ENCODE measurements at places on chromosomes 4 and X.

GRCh38 chr4:99658666-99659065 is 1.0 kb upstream of the C4orf54 start:
- no peak for DNase-seq

DNA sequence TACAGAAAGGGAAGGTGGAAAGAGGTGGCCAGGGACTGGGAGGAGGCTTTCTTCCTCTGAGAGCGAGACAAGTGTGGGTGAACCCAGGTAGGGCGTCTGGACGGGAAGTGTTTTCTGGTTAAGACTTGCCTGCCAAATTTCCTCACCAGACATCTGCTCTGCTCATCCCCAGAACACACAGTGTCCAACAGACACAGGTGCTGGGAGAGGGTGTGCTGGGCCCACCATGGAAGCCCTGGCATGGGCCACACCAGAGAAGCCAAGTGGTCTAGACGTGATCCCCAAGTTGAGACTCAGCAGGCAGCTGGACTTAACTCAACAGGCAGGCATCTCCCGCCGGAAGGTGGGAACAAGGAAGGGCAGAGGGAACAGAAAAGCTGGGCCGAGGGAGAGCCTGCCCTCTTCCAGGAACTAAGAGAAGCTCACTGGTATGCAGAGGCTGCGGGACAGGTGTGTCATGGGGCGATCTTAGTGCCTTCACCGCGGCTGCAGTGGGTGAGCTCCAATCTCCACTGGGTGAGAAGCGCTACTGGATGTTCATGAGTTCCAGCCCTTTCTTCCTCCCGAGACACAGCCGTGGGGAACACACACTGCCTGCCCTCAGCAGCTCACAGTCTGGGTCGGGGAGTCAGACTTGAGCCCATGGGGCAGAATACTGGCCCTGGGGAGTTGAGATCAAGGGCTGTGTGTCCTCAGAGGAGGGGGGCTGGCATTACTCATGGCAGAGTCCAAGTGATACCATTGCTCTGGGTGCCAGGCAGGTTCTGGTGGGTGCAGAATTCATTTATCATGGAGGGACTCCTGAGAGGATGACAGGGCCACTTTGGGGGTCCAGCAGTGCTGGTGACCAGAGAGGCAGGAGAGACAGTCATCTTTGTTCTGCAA is 110.2 kb downstream of the CPZ start:
- DNase-seq = no peak

- no peak for DNase-seq
Observed at GRCh38 chr4:2944586-2945526, 18.4 kb downstream of the NOP14 start.

- DNase-seq = no peak
Observed at GRCh38 chrX:3271834-3272186, 74.6 kb downstream of the MXRA5 start.

DNA sequence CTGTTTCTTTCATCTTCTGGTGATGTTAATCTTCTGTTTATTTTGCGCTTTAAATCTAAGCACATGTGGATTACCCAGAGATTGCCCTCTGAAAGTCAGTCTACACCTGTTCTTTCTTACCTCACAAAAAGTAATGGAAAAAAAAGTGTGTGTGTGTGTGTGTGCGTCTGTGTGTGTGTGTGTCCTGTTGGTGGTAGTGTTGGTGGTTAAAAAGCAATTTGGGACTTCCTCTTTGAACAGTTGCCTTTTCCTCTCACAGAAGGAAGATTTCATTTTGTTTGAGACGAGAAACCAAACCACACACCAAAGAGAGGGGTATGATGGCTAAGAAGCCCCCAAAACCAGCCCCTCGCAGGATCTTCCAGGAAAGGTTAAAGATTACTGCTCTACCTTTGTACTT is at the start of gene STAP1:
Gene STAP1, plus strand, starts transcription at position 235 of the 400 bp plus-strand sequence. Its CDS starts 83 bp downstream, at position 318.
- DNase-seq = no peak

DNA sequence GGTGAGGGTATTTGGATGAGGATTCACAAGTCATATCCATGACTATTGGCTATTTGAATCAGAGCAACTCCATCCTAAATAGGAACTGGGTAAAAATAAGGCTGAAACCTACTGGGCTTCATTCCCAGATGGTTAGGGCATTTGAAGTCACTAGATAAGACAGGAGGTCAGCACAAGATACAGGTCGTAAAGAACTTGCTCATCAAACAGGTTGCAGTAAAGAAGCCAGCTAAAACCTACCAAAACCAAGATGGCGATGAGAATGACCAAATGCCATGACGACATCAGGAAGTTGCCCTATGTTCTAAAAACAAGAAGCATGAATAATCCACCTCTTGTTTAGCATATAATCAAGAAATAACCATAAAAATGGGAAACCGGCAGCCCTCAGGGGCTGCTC is 224.9 kb downstream of the PACRGL start:
- no peak for DNase-seq

DNA sequence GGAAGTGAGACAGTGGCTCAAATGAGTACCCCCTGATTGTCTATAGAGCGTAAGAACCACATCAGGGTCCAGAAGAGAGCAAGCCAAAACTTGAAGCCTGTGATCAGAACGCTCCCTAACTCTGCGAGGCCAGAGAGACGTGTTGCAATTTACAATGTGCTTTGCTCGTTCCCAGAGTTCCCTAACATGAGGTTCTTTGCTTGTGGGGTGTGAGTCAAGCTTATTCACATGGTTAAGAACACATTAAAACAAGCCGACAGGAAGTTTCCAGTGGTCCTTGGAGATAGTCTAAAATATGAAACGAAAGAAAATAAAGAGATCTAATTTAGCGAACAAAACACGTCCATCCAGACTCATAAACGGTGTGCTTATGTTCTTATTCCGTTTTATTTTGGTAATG is 702.3 kb downstream of the TRIML1 start:
- no peak for DNase-seq

GRCh38 chr4:134132086-134132783 is 69.4 kb downstream of the PABPC4L start:
- no peak for DNase-seq

GRCh38 chrX:14027036-14027435 is 2.7 kb downstream of the GEMIN8 start:
- DNase-seq = no peak

GRCh38 chrX:10795721-10796120 is 175.3 kb upstream of the MID1 start:
- DNase-seq = no peak

GRCh38 chr4:122980860-122981259 is 58.5 kb upstream of the NUDT6 start:
- DNase-seq = no peak

GRCh38 chr4:2041239-2042130 is 17.6 kb upstream of the NAT8L start:
- DNase-seq = peak; percentile 70

DNA sequence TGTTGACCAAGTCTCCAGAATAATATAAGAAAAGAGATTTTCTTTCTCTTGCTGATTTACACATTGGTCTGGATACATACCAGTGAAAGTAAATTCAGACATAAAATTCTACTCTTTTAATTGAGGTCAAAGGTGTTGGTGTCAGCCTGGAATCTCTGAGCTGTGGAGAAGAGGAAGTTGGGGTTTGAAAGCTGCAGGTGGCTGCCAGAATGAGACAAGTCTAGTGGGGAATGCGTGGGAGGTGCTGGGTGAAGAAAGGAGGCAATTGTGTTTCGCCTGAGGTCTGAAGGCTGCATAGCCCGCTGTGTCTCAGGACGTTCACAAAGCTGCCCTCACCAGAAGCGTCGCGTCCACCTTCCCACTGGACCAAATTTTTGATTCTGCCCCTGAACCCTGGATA is 31.2 kb downstream of the PHEX start:
- DNase-seq = no peak

GRCh38 chr4:169239221-169239905 is 31.4 kb downstream of the SH3RF1 start:
- no peak for DNase-seq

- no peak for DNase-seq
Observed at GRCh38 chrX:65781845-65782244, 114.4 kb downstream of the MSN start.

DNA sequence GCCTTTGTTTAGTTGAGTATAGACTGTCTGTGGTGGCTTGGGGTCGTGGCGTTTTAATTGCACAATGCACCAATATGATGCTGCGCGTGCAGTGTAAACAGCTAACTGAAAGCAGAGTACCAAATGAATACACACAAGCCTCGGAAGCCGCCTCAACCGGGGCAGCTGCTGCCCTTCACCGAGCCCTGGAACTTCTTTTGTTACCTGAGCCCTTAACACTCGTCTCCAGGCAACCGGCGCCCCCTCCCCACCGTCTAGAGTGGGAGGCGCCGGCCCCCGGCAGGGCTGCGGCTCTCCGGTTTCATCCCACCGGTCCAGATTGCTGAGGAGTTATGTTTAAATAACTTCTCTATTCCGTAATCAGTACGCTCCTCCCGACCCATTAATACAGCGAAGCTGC is 173.2 kb upstream of the TBL1X start:
- no peak for DNase-seq

- DNase-seq = peak; percentile 16
Observed at GRCh38 chrX:103554687-103555424, 30.5 kb upstream of the TCEAL4 start.

GRCh38 chrX:101078716-101079598 is at the start of gene TMEM35A:
Gene TMEM35A, plus strand, starts transcription at chrX:101078879. Its CDS starts 124 bp downstream, at chrX:101079003.
- no peak for DNase-seq

DNA sequence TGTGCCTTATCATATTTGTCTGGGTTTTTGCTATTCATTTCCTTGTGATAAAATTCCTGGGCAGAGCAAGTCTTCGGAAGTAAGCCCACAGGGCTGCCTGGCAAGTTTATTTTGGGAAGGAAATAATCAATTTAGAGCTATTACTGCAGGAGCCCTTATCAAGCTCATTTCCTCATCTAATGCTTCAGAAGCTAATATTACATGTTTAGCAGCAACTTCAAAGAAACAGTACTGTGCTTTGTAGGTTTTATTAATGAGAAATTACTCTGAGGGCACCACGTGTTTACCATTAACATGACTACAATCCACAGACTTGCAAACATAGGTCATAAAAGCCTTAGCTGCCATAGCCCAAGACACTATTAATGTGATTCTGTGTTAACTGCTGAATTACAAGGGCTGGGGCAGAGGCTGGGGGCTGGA is 540.0 kb downstream of the SPRY1 start:
- DNase-seq = no peak

DNA sequence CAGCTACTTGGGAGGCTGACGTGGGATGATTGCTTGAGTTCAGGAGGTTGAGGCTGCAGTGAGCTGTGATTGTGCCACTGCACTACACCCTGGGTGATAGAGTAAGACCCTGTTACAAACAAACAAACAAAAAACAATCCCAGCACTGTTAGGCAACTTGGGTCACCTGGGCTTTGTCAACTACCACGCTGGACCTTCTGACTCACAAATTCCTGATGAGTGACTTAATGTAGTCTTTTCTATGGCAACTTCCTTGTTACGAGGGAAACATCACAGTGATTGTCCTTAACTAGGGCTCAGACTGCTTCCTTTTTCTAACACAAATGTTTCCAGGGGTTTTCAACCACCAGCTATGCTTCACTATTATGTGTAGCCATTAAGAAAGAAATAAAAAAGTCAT is 128.8 kb upstream of the GPC4 start:
- DNase-seq = no peak

GRCh38 chr4:116925900-116926457 is 159.4 kb downstream of the TRAM1L1 start:
- DNase-seq = no peak

GRCh38 chr4:182242787-182243186 is 415 bp upstream of the TENM3 start:
- no peak for DNase-seq

- no peak for DNase-seq
Observed at GRCh38 chr4:53589511-53589910, 1.8 kb downstream of the LNX1 start.

DNA sequence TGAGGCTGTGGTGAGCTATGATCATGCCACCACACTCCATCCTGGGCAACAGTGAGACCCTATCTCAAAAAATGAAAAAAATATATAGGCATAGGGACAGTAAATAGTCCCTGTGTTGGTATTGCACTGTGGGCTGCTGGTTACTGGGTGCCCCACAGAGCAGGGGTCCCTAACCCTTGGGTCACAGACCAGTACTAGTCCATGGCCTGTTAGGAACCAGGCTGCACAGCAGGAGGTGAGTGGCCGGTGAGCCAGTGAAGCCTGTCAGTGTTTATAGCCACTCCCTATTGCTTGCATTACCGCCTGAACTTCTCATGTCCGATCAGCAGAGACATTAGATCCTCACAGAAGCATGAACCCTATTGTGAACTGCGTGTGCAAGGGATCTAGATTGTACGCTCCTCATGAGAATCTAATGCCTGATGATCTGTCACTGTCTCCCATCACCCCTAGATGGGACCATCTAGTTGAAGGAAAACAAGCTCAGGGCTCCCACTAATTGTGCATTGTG is 106.5 kb downstream of the TNIP2 start:
- DNase-seq = no peak

- DNase-seq = no peak
Observed at GRCh38 chrX:151510203-151510602, 53.3 kb upstream of the PASD1 start.

DNA sequence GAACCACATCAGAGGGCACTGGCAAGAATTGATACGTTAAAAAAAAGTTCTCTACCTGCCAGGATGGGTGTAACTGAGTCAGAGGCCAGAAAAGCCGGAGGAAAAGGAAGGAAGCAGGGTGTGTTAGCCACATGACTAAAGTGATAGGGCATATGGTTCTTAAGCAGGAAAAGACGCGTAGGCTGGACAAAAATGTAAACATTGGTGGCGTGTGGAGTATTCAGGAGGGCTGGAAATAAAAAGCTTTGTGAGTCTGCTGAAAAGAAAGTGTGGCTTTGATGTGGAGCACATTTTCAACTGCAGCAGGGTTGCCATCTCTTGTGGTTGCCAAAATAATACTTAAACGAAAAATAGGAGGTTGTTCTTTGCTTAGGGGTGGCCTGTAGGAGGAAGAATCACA is 186.5 kb upstream of the RPL34 start:
- no peak for DNase-seq

GRCh38 chrX:24506082-24506481 is 41.0 kb downstream of the PDK3 start:
- DNase-seq = no peak

DNA sequence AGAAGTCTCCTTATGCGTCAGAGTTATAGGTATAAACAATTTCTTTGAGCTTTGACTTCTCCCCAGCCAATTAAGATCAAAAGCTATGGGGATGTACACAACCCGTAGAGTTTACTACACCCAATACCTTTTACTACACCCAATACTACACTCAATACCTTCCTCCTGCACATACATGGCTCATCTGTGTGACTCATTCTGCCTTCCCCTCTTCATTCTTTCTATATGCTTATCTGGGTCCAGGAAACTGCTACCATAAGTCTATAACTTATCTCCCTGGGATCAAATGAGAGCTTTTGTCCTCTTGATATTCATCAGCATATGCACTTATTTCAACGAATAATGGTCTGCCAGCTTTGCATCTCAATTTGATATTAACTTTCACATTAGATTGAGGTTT is 28.2 kb downstream of the ANKRD50 start:
- no peak for DNase-seq
